ENCODE measurements at places on chromosomes 12 and 14.

- no peak for DNase-seq
Observed at GRCh38 chr12:120115692-120116440, 687 bp downstream of the RAB35 start.

DNA sequence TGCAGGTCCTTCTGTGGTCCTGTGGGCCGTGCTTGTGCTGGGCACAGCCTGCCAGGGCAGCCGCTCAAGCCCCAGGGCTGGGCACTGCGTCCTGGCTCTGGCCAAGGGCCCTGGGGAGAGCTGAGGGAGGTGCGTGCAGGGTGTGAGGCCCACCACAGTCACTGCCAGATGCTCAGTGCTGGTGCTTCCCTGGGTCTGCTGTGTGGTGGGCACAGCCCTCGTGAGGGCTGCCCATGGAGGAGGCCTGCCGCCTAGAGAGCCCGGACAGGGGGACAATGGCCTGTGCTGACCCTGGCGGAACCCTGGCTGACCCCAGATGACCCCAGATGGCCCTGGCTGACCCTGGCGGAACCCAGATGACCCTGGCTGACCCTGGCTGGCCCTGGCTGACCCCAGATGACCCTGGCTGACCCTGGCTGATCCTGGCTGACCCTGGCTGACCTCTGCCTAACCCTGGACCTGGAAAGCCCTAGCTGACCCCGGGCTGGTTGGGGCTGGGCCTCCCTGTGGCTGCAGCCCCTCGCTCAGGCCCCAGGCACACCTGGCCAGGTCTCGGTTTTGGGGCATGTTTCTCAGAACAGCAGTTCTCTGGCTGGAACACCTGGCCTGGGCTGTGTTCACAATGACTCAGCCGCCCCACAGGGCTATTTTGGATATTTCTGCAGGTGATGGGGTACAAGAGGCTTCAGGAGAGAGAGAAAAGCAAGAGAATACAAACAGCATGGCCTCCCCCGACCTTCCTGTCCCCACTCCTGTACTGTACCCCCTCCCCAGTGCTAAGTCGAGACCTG is 55.4 kb downstream of the TMEM121 start:
- no peak for DNase-seq

DNA sequence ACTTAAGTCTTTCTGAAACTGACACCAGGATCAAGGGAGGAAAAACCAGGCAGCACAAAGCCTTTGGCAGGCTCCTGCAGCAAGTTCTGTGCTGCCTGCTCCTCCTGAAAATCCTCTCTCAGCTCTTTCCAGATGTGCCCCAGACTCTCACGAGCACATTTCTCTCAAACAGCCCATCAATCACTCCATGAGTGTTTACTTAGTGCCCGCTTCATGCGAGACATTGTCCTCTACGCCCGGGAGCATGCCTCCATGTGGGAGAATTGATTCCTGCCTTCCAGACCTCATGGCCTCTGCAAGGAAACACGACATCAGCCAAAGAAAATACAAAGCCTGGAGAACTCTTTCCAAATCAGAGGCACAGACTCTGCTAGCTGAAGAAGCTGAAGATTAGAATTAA is 46.5 kb upstream of the TSPAN11 start:
- DNase-seq: no peak

- DNase-seq: no peak
Observed at GRCh38 chr14:70281939-70282338, 77.5 kb downstream of the COX16 start.

- DNase-seq: no peak
Observed at GRCh38 chr12:25421651-25422167, 131.4 kb downstream of the LMNTD1 start.

- peak; percentile 19 for DNase-seq
Observed at GRCh38 chr14:75247286-75247922, 31.2 kb upstream of the FOS start.

DNA sequence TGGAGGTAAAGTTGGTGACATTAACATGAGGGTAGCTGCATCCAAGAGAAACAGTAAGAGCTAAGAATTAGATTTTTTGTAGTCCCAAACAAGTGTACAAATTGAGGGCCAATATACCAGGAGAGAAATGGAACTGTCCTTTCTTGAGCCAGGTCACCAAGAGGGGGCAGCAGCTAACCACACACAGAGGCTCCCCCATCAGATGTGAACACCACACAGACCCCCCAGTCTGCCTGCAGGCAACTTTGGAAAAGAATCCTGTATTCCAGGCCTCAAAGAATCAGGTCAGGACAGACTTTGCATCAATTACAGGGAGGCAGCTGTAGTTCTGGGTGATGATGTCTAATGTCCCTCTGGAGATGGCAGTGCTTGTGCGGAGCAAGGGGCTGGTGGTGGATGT is 77.9 kb downstream of the SPTB start:
- no peak for DNase-seq

GRCh38 chr12:94571556-94571955 is 78.8 kb downstream of the TMCC3 start:
- DNase-seq: no peak

DNA sequence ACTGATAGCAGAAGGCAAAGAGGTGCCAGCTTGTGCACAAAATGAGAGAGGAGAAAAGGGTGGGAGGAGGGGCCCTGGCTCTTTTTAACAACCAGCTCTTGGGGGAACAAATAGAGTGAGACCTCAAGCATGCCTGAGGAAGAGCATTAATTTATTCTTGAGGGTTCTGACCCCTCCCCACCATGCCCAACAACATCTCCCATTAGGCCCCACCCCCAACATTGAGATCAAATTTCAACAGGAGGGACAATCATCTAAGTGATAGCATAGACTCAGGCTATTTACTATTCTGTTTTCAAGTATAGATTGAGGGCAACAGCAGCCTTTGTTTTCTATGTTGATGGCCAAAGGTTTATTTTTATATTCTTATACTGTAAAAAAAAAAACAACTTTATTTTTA is 59.7 kb downstream of the FUT8 start:
- no peak for DNase-seq

DNA sequence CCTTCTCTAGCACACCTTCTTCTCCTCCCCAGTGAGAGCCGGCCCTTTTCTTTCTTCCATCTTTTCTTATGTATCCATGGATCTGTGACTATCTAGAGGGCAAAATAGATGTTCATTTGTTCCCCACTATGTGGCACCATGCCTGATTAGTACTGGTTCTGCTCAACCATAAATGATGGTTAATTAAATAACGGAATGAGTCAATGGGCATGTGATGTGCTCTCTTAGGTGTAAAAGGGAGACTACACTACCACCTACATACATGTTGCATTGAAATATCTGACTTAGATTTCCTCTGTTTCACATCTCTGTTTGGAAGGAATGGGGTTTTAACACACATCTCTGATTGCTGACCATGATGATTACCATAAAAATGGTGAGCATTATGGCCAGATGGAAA is 116.5 kb downstream of the BTG1 start:
- no peak for DNase-seq

GRCh38 chr12:14999695-15000365 is 27.0 kb downstream of the PDE6H start:
- DNase-seq: no peak

DNA sequence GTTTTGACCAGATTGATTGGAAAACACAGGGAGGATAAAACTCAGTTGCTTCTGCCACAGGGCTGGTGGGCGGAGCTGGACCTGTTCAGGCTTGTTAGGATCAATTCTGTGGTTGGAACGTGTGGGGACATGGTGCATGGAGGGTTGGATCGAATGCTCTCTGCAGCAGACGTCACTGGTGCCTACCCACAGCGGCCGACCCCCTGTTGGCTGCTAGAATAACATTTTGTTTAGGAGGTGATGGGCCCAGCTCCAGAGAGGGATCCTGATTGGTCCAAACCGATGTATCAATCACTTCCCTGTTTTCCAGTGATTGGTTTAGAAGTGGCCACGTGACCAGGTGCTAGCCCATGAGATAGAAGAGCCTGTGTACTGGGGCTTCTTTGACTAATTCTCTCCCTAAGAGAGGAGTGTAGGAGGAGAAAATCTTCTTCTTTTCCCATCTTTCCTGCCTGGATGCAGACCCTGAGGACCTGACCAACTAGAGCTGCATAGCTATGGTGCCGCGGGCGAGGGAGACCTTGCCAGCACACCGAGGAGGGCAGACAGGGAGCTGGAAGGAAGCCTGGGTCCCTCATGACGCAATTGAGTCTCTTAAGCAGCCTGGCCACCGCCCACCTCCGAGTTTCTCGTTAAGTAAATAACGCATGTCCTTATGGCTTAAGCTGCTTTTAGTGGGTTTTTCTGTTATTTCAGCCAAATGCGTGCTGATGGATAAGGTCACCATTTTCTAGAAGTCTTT is 163.5 kb downstream of the AACS start:
- no peak for DNase-seq

- peak; percentile 27 for DNase-seq
Observed at GRCh38 chr12:9797722-9798619, 29.3 kb upstream of the KLRF1 start.

- no peak for DNase-seq
Observed at GRCh38 chr14:32596390-32596789, 267.3 kb downstream of the AKAP6 start.
